ENCODE measurements at places on chromosomes 3 and 15.

DNA sequence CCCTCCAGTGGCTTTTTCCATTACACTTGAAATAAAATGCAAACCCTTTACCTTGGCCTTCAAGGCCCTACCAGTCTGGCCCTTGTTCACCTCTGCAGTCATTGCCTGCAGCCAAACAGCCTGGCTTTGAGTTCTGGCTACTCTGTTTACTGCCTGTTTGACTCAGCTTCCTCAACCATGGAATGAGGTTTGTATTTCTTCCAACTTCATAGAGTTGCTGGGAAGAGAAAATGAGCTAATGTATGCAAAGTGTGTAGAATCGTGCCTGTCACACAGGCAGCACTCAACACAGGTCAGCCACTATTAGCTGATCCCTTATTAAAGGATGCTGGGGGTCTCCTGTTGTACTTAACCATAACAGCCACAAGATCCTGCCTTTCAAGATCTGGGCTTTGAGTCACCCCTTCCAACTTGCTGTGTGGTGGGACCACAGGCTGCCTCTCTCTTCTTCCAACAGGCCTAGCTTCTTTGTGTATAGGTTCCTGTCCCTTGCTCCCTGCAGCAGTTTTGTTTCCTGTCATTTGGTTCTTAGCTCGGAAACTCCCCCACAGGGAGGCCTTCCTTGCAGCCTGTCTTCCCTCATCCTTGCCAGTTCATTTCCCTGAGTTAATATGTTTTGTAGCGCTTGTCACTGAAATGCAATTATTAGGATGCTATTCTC is 6.4 kb downstream of the MED12L start:
- peaks cover 23% of the 10 kb centered on the region for H3K4me1 ChIP-seq
- DNase-seq, result no peak
- H3K36me3 ChIP-seq, result peaks cover 2% of the 10 kb centered on the region

DNA sequence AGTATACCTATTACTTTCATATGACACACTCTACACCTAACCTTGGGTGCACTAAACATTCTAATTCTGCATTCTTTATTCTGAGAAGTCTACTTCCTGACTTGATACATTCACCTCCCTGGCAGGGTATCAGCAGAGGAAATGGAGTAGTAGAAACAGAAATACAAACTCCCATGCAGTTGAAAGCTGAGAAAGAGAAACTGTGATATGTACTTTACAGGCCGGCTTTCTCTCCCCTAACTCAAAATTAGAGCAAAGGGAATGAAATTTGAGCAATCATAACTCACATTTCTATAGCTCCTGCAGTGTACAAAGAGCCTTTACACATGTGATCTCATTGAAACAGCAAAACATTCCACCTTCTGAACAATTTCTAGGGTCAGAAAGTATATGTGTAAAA is 135.5 kb upstream of the COL8A1 start:
- no peaks in the 10 kb centered on the region for H3K27me3 ChIP-seq
- peak overlapping the region; percentile 5 for H3K27ac ChIP-seq
- peaks cover 2% of the 10 kb centered on the region for H3K4me1 ChIP-seq
- no peaks in the 10 kb centered on the region for H3K36me3 ChIP-seq
- H3K4me3 ChIP-seq, result no peak overlapping the region

- no peak overlapping the region for H3K4me3 ChIP-seq
- DNase-seq, result no peak
- no peaks in the 10 kb centered on the region for H3K36me3 ChIP-seq
- no peak overlapping the region for H3K27ac ChIP-seq
Observed at GRCh38 chr15:32643907-32644445, 2.5 kb downstream of the SCG5 start.

DNA sequence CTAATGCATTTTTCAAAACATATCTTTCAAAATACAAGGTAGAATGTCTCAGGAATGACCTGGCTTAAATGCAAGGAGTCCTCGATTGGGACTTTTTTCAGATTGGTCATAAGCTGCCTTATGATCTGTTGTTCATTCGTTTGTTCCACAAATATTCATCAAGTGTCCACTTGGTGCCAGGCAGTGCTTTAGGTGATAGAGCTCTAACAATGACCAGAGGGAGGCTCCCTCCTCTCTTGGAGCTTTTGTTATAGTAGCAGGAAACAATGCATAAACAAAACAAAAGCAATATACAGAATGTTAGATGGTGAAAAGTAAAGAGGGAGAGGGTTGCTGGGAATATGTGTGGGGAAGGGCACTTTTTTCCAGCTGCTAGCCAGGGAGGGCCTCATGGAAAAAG is 156.1 kb downstream of the MCTP2 start:
- H3K27ac ChIP-seq, result no peak overlapping the region
- H3K4me3 ChIP-seq, result no peak overlapping the region
- H3K36me3 ChIP-seq, result peaks cover 10% of the 10 kb centered on the region
- peaks cover 22% of the 10 kb centered on the region for H3K4me1 ChIP-seq
- DNase-seq, result no peak

- DNase-seq, result no peak
- H3K36me3 ChIP-seq, result peaks cover 20% of the 10 kb centered on the region
- H3K4me3 ChIP-seq, result no peak overlapping the region
- H3K4me1 ChIP-seq, result no peaks in the 10 kb centered on the region
- no peaks in the 10 kb centered on the region for H3K27me3 ChIP-seq
- H3K27ac ChIP-seq, result no peak overlapping the region
Observed at GRCh38 chr15:90082140-90082715, 20.0 kb downstream of the IDH2 start.

- DNase-seq, result no peak
- H3K27ac ChIP-seq, result peak overlapping the region; percentile 55
- no peaks in the 10 kb centered on the region for H3K27me3 ChIP-seq
- H3K36me3 ChIP-seq, result no peaks in the 10 kb centered on the region
- no peak overlapping the region for H3K4me3 ChIP-seq
Observed at GRCh38 chr3:151866711-151867410, 6.6 kb upstream of the SUCNR1 start.

- no peak for DNase-seq
- H3K27ac ChIP-seq, result no peak overlapping the region
- H3K4me3 ChIP-seq, result no peak overlapping the region
- H3K27me3 ChIP-seq, result no peaks in the 10 kb centered on the region
Observed at GRCh38 chr3:107794664-107795443, 272.1 kb downstream of the BBX start.

DNA sequence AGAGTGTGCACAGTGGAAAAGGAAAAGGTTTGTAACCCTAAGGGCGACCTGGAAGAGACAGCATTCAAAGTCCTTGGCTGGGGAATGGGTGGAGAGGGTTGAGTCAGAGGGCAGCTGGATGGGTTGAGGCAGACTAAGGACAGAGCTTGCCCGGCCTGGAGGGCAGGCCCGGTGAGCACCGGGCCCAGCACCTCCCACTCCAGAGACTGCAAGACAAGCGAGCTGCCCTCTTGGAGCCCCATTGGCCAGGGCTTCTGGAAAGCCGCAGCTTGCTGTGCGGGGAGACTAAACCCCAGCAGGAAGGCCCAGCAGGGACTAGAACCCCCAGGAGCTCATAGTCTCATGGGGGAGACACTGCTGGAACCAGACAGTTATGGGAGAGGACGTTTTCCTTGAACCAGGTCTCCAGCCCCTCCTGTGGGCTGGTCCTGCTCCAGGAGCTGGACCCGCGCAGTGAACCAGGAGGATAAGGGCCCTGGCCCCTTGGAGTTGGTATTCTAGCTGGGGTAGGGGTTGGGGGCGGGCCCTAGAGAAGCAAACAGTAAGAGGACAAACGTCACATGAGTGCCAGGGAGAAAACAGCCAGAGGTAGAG is 59.1 kb downstream of the RGMA start:
- H3K36me3 ChIP-seq, result peaks cover 2% of the 10 kb centered on the region
- no peaks in the 10 kb centered on the region for H3K27me3 ChIP-seq
- no peak for DNase-seq

GRCh38 chr3:29513236-29513635 is 232.4 kb downstream of the RBMS3 start:
- H3K4me1 ChIP-seq, result peaks cover 19% of the 10 kb centered on the region
- H3K27me3 ChIP-seq, result no peaks in the 10 kb centered on the region
- no peak for DNase-seq
- H3K27ac ChIP-seq, result peak overlapping the region; percentile 14
- peaks cover 7% of the 10 kb centered on the region for H3K36me3 ChIP-seq

DNA sequence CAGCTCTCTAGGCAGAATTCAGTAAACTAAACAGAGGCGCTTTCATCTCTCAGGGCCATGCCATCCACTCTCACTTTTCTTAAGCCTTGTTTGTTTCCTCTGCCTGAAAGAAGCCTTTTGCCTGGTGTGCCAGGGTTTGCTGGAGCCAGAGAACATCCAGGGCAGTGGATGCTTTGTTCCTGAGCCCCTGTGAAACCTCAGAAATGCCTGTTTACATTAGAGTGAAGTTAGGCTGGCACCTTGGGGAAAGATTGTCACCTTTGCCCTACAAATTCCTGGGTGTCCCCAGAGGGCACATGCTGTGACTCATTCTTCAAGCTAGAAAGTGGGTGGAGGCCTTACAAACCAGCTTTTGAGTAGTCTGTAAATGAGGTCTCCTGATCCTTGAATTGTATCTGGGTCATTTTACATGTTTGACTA is 10.7 kb upstream of the TRAK1 start:
- no peak overlapping the region for H3K4me3 ChIP-seq
- peak overlapping the region; percentile 67 for H3K27ac ChIP-seq

DNA sequence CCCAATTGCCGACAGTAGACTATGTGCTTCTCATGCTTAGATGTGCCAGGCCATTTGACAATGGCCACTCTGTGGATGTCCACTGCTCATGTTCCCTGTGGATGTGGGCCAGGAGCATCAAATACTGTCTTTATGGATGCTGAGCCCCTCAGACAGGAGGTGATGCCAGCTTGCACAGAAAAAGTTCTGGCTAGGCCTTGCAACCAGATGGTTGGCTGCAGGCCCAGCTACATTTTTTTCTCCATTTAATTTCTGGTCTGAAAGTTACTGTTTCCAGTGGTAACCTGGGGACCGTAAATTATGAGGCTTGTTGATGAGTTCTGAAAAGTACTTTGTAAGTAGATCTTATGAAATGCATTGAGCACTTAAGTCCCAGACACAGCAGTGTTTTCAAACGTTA is 228.5 kb downstream of the CHL1 start:
- H3K4me1 ChIP-seq, result peaks cover 4% of the 10 kb centered on the region
- H3K36me3 ChIP-seq, result no peaks in the 10 kb centered on the region
- no peak overlapping the region for H3K4me3 ChIP-seq
- H3K27ac ChIP-seq, result no peak overlapping the region

- H3K4me3 ChIP-seq, result no peak overlapping the region
- no peaks in the 10 kb centered on the region for H3K36me3 ChIP-seq
- DNase-seq, result no peak
- peaks cover 48% of the 10 kb centered on the region for H3K4me1 ChIP-seq
- no peaks in the 10 kb centered on the region for H3K27me3 ChIP-seq
Observed at GRCh38 chr15:38212729-38213351, 39.8 kb upstream of the SPRED1 start.

- no peak overlapping the region for H3K4me3 ChIP-seq
- peaks cover 12% of the 10 kb centered on the region for H3K27me3 ChIP-seq
- H3K4me1 ChIP-seq, result no peaks in the 10 kb centered on the region
- H3K36me3 ChIP-seq, result no peaks in the 10 kb centered on the region
- H3K27ac ChIP-seq, result no peak overlapping the region
Observed at GRCh38 chr3:129070086-129070885, 9.7 kb downstream of the GP9 start.

GRCh38 chr3:155631323-155632019 is 113.4 kb downstream of the PLCH1 start:
- no peak overlapping the region for H3K4me3 ChIP-seq
- no peak overlapping the region for H3K27ac ChIP-seq
- peaks cover 14% of the 10 kb centered on the region for H3K4me1 ChIP-seq
- no peak for DNase-seq

DNA sequence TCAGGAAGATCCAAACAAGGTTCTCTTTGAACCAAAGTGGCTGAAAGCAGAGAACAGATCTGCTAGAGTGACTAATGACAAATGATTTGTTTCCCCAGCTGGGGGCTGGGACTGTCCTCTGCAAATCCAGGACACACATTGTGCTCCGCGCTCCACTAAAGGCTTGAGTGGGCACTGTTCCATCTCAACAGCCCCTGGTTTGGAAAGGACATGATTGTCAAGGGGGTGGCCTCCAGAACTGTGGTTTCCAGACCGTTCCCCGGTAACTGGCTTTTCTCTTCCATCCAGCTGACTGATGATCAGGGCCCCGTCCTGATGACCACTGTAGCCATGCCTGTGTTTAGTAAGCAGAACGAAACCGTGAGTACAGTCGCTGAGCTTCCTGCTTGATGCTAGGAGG is 91.0 kb downstream of the LRTM1 start:
- DNase-seq, result no peak
- no peaks in the 10 kb centered on the region for H3K36me3 ChIP-seq
- no peak overlapping the region for H3K27ac ChIP-seq
- H3K27me3 ChIP-seq, result peaks cover 6% of the 10 kb centered on the region
- no peaks in the 10 kb centered on the region for H3K4me1 ChIP-seq

- H3K4me1 ChIP-seq, result peaks cover 3% of the 10 kb centered on the region
- DNase-seq, result no peak
- no peaks in the 10 kb centered on the region for H3K36me3 ChIP-seq
- H3K4me3 ChIP-seq, result no peak overlapping the region
Observed at GRCh38 chr3:16871915-16872842, 12.6 kb upstream of the PLCL2 start.

- H3K4me3 ChIP-seq, result no peak overlapping the region
- H3K27ac ChIP-seq, result no peak overlapping the region
- H3K4me1 ChIP-seq, result no peaks in the 10 kb centered on the region
- no peaks in the 10 kb centered on the region for H3K36me3 ChIP-seq
- DNase-seq, result no peak
- peaks cover 22% of the 10 kb centered on the region for H3K27me3 ChIP-seq
Observed at GRCh38 chr3:196008929-196009328, 73.0 kb downstream of the TFRC start.

GRCh38 chr3:150409512-150410310 is 1.6 kb downstream of the TSC22D2 start:
- peak overlapping the region; percentile 74 for H3K4me3 ChIP-seq
- DNase-seq, result peak; percentile 70
- peaks cover 2% of the 10 kb centered on the region for H3K36me3 ChIP-seq
- no peaks in the 10 kb centered on the region for H3K27me3 ChIP-seq
- H3K27ac ChIP-seq, result peak overlapping the region; percentile 98
- peaks cover 47% of the 10 kb centered on the region for H3K4me1 ChIP-seq

GRCh38 chr3:155335724-155336354 is 42.4 kb upstream of the STRIT1 start:
- no peaks in the 10 kb centered on the region for H3K36me3 ChIP-seq
- no peak for DNase-seq
- H3K4me3 ChIP-seq, result no peak overlapping the region
- H3K27ac ChIP-seq, result no peak overlapping the region
- H3K27me3 ChIP-seq, result peaks cover 3% of the 10 kb centered on the region

GRCh38 chr15:62476163-62476562 is 311.1 kb upstream of the C2CD4B start:
- H3K4me3 ChIP-seq, result no peak overlapping the region
- peaks cover 35% of the 10 kb centered on the region for H3K4me1 ChIP-seq
- no peak overlapping the region for H3K27ac ChIP-seq
- no peaks in the 10 kb centered on the region for H3K27me3 ChIP-seq
